Calu3 (cell line): ENCODE measurements at places on chromosomes 2 and 18. TPM values are rescaled to one million over a fixed set of nuclear protein-coding genes. Genes with fewer than 3 reads are reported as not detected.
A peak's percentile ranks its signal among the peaks of the same experiment; 100 is the strongest.

- no peaks in the 10 kb centered on the region for H3K4me1 ChIP-seq
- H3K27me3 ChIP-seq = no peaks in the 10 kb centered on the region
- no peaks in the 10 kb centered on the region for H3K36me3 ChIP-seq
- DNase-seq = no peak
- H3K27ac ChIP-seq = no peak overlapping the region
- H3K4me3 ChIP-seq = no peak overlapping the region
These were observed 1096.0 kb upstream of the DDX18 start for GRCh38 chr2:116718451-116718850.

- H3K4me1 ChIP-seq = peaks cover 90% of the 10 kb centered on the region
- DNase-seq = peak; percentile 67
- H3K36me3 ChIP-seq = peaks cover 96% of the 10 kb centered on the region
- H3K27ac ChIP-seq = peak overlapping the region; percentile 98
- H3K4me3 ChIP-seq = peak overlapping the region; percentile 84
These were observed 120.9 kb downstream of the SPTBN1 start for GRCh38 chr2:54577035-54577434.

- no peaks in the 10 kb centered on the region for H3K4me1 ChIP-seq
- no peaks in the 10 kb centered on the region for H3K36me3 ChIP-seq
- H3K27ac ChIP-seq = no peak overlapping the region
- H3K4me3 ChIP-seq = no peak overlapping the region
- DNase-seq = no peak
These were observed 931.3 kb downstream of the CPS1 start for GRCh38 chr2:211487733-211488132.

DNA sequence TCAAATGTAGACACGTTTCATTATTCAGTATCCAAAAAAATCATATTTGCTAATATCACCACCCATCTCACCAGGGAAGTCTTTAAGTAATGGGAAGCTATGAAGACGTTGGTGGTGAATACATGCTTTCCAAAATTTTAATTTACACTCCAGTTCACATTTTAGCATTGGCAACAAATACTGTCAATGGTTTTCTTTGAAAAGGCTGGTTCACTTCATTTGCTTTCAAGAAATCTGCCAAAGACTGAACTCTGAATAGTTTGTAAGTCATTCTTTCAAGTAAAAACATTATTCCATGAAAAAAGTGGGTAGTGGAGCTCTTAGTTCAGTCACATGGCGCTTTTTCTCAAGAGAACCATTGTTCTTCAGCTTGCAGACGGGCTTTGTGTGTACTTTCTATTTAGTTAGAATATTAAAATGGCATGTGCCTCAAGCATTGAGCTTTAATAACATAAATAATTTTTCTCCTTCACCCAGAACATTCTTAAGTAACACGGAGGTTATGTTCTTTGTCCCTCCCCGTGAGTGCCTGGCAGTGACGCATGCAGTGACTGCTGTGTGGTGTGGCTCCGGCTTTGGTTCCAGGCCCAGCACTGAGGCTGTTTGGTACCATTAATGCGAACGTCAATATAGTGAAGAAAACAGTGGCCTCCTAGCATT lies 300.0 kb upstream of the HDAC4 start:
- H3K4me1 ChIP-seq = no peaks in the 10 kb centered on the region
- no peak overlapping the region for H3K27ac ChIP-seq
- H3K4me3 ChIP-seq = no peak overlapping the region
- H3K27me3 ChIP-seq = peaks cover 34% of the 10 kb centered on the region
- H3K36me3 ChIP-seq = no peaks in the 10 kb centered on the region

GRCh38 chr2:200929334-200930249 lies 33.9 kb downstream of the ORC2 start:
- H3K27ac ChIP-seq = no peak overlapping the region
- H3K4me3 ChIP-seq = no peak overlapping the region
- no peak for DNase-seq
- peaks cover 42% of the 10 kb centered on the region for H3K36me3 ChIP-seq
- no peaks in the 10 kb centered on the region for H3K27me3 ChIP-seq

DNA sequence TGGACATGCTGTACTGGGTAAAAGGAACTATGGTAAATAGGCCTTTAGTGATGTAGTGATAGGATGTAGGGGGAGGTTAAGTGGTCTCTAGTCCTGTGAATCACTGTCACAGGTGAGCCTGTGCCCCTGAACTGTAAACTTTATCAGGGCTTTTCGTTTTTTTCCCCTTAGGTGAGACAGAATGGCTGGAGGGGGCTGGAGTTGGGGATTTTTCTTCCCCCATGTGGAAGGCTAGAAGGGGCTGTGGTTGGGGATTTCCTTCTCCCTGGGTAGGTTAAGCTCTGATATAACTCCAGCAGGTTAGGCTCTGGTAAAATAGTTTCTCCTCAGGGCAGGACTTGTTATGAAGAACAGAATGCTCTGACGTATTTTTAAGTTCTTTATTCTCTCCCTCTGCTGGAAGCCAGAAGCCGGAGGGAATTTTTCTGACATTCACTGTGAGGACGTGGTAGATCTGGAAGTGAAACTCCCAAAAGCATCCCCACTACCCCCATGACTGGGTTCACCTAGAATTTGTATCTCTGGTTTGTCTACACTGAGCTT lies 28.5 kb downstream of the PIKFYVE start:
- H3K27ac ChIP-seq = no peak overlapping the region
- H3K36me3 ChIP-seq = peaks cover 14% of the 10 kb centered on the region
- H3K4me1 ChIP-seq = no peaks in the 10 kb centered on the region
- no peak for DNase-seq

The PLCD4 gene
- total RNA-seq = 0.38 and 0.95 TPM in 2 replicates
